ENCODE measurements at places on chromosomes 16 and 17.

DNA sequence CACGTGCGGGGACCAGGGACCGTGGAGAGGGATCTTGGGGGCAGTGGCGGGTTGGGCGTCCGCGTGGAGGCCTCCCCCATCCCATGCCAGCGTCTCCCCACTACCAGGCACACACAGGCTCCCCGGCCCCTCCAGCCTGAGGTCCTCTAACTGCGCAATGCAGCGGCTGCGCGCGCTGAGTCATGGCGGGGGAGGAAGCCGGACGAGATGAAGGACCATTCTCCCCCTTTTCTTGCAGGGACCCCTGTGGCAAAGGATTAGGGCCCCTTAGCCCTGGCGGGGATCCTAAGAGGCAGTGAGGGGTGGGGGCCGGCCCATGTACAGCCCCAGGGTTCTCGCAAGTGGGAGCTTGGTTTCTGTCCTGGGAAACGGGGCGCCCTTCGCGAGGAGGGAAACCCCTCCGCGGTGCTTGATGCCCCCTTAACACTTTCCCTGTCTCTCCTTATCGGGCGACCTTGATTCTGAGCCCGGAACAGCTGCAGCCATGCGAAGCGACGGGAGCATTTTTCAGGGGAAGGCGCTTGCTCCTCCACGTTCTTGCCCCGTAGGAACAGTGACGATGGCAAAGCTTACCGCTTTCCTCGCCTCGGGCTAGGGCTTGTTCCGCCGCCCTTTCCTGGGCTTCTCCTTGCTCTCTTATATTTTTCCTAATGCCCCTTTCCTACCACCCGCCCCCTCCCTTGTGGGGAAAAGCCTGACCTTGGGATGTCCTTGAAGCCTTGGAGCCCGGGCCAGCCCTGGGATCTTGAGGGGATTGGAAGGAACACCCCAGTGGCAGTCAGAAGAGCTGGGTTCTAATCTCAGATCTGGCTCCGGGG is 592 bp downstream of the ALDOA start:
- no peak for DNase-seq

GRCh38 chr17:80428363-80428762 is 13.4 kb downstream of the ENDOV start:
- no peak for DNase-seq

GRCh38 chr17:52233176-52233575 is 74.7 kb upstream of the CA10 start:
- DNase-seq: no peak

GRCh38 chr16:52705122-52705521 is 158.2 kb upstream of the TOX3 start:
- no peak for DNase-seq

DNA sequence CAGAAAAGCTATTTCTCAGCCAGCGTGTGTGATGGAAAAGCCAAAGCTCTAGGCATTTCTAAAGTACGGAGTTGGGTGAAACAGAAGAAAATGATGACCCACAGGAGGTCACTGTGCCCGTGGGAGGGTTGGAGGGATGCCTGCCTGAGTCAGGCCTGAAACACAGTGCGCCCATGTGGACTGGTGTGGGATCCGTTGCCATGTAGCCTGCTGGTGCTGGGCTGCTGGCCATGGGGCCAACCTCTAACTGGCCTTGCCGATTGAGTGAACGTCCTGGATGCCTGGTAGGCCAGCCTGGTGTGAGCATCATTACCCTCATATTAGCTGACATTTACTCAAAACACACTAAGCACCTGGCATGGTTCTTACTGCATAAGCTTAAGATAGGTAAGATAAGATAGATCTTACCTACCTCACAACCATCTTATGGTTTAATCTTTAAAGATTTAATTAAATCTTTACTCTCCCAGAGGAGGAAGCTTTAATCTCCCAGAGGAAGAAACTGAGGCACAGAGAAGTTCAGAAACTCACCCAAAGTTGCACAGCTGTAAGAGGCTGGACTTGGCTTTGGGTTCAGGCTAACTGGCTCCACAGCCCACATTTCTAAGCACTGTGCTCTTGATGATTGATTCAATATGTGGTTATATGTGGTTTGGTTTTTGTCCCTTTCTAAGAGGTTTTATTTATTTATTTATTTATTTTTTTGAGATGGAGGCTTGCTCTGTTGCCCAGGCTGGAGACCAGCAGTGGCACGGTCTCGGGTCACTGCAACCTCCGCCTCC is 15.7 kb downstream of the MGAT5B start:
- no peak for DNase-seq

- no peak for DNase-seq
Observed at GRCh38 chr17:56031636-56032035, 121.6 kb upstream of the ANKFN1 start.

- no peak for DNase-seq
Observed at GRCh38 chr17:45841883-45842525, 2.7 kb upstream of the SPPL2C start.

GRCh38 chr17:76757256-76757655 is 19.3 kb downstream of the MFSD11 start:
- no peak for DNase-seq

DNA sequence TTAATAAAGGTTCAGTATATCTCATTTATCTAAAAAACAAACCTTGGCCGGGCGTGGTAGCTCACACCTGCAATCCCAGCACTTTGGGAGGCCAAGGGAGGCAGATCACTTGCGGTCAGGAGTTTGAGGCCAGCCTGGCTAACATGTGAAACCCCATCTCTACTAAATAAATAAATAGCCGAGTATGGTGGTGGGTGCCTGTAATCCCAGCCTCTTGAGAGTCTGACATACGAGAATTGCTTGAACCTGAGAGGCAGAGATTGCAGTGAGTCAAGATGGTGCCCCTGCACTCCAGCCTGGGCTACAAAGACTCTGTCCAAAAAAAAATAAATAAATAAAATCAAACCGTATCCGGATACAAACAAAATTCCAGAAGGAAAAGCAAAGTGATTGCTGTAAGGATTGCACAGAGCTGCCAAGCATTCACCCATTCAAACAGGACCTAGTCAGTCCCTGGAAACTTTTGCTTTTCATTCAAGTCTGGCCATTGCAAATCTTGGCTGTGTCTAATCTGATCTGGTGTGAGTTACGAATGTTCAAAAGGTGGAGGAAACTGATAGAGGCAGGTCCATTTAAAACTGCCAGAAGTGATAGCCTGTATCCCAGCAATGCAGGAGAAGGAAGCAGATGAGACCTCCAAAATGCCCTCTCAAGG is 102.5 kb upstream of the CLEC3A start:
- no peak for DNase-seq

GRCh38 chr17:72021417-72022041 is 99.3 kb upstream of the SOX9 start:
- no peak for DNase-seq

DNA sequence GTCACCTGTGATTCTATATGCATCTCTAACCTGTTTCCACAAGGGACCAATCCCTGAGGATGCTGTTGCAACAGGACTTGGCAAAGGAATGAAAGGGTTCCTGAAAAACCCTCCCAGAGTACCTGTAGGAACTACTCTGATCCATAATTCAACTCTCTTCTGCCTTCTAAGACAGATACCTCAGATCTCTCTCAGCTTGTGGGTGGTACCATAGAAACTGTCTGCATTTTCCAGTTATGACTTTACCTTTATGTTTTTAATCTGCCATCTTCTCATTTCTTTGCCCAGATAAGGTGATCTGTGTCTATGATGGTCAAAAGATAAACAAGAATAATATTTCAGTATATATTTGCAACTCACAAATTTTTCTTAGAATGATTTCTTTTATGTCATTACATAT is 65.1 kb downstream of the TMC6 start:
- DNase-seq: no peak

- DNase-seq: no peak
Observed at GRCh38 chr16:672371-672770, 3.1 kb upstream of the RHBDL1 start.

DNA sequence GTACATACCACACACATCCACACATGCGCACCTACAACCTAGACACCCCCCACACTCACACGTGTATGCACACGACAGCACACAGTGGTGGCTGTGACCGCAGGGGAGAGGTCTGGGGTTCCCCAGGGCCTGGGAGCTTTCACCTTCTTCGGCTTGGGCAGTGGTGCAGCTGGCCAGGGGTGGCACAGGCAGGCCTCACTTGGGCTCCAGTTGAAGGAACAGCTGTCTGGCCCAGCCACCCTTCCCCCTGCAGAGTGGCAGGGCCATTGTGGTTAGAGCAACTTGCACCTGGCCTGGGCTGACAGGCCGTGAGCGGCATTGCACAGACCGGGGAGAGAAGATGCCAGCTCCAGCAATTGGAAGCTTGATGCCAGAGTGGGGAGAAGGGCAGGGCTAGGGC is 114.5 kb upstream of the GSE1 start:
- DNase-seq: no peak

- DNase-seq: no peak
Observed at GRCh38 chr16:74846714-74847113, 72.1 kb upstream of the FA2H start.

DNA sequence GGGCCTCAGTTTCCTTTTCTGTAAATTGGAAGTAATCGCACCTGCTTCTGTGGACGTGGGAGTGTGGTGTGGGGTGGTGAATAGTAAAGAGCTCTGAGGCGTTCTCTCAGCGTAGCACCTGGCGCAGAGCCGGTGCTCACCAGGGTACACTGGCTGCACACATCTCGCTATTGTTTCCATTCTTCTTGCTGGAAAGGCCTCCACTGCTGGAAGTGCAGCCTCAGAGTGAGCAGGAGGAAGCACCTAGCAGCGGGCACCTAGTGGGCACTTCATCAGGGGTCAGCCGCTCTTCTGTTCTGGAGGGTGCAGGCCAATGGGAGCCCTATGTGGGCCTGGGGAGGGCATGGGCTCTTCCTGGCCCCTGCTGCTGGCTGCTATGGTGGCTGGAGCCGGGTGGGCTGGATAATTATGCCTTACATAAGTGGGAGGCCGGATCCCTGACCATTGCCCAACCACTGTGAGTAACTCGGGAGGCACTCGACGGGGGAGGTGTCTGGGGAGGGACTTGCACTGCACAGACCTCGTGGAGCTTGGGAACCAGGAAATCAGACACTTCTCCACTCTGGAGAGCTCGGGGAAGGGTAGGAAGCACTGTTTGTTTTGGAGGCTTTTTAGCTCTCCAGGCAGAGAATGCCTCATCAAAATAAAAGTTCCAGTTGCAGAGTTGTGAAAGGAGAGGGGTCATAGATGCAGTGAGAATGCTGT is 1.7 kb downstream of the MAP2K3 start:
- no peak for DNase-seq

GRCh38 chr16:19890901-19891300 is 6.3 kb upstream of the GPRC5B start:
- DNase-seq: no peak

DNA sequence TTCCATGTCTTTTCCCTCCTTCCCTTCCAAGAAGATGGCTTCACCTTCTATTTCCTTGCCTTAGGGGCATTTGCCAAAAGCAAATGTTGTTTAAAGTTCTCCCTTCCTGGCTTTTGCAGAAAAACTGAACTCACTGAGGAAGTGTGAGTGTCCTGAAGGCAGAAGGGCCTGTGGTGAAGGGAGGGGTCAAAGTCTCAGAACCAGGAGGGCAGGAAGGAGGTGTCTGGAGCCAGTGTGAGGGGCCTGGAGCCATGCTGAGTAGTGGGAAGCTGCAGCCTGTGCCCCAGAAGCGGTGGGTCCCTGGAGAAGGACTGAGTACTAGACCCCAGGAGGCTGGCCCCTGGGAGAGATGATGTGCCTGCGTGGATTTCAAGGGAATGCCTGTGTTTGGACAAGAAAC is 23.8 kb upstream of the SUPT4H1 start:
- DNase-seq: no peak

- DNase-seq: no peak
Observed at GRCh38 chr17:79836972-79837887, 2.0 kb downstream of the CBX4 start.

DNA sequence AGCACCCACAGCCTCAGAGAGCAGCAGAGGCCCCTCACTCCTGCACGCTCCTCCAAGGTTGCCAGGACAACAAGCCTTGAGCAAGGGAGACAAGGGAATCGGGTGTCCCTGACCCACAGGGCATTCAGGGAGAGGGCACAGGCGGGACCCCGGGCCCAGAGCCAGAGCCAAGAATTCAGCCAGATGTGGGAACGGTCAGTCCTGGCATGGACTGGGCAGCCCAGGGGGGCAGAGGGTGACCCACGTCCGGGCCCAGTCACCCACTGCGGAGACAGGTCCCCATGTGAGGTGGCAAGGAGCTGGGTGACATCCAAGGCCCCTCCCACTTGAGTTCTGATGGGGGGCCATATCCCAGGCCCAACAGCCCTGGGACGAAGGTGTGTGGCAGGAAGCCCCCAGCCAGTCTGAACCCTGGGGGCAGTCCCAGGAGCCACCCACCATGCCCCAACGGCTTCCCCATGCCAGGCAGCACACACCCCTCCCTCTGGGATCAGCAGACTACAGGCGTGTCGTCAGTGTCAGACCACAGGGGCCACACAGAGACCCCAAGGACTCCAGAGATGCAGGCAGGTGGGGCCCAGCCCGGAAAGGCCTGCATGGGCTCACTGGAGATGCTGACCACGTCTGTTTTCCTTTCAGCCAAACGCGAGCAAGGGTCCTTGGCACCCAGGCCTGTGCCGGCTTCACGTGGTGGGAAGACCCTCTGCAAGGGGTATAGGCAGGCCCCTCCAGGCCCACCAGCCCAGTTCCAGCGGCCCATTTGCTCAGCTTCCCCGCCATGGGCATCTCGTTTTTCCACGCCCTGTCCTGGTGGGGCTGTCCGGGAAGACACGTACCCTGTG is 23.0 kb downstream of the USP6 start:
- no peak for DNase-seq

DNA sequence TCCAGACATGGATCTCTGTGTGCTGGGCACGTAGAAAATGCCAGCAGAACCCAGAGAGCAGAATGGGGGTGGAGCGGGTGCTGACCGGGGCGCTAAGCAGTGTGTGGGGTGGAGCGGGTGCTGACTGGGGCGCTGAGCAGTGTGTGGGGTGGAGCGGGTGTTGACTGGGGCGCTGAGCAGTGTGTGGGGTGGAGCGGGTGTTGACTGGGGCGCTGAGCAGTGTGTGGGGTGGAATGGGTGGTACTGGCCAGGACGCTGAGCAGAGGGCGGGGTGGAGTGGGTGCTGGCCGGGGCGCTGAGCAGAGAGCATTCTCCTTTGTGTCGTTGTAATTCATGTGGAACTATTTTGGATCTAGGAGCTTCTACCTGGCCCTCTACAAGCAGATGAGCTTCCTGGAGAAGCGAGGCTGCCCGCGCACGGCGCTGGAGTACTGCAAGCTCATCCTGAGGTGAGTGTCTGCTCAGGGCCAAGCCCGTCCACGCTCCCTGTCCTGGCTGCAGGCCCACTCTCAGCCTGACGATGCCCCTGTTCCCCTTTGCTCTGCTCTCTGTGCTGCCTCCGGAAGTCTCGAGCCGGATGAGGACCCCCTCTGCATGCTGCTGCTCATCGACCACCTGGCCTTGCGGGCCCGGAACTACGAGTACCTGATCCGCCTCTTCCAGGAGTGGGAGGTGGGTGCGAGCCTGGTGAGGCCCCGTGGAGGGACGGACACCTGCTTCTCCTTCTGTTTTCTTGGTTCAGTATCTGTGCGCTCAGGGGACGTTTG is 20.3 kb upstream of the MC1R start:
- DNase-seq: no peak

- no peak for DNase-seq
Observed at GRCh38 chr17:15944759-15945526, at the start of gene ADORA2B. Gene ADORA2B (plus strand): TSS chr17:15945130. CDS start chr17:15945249, 119 bp downstream.

Data from cortex of kidney (tissue), 1 donor.